ENCODE measurements at places on chromosomes 12 and 14.
A peak's percentile ranks its signal among the peaks of the same experiment; 100 is the strongest.

- no peak for DNase-seq
These were observed 17.4 kb downstream of the JDP2 start for GRCh38 chr14:75445236-75445635.

DNA sequence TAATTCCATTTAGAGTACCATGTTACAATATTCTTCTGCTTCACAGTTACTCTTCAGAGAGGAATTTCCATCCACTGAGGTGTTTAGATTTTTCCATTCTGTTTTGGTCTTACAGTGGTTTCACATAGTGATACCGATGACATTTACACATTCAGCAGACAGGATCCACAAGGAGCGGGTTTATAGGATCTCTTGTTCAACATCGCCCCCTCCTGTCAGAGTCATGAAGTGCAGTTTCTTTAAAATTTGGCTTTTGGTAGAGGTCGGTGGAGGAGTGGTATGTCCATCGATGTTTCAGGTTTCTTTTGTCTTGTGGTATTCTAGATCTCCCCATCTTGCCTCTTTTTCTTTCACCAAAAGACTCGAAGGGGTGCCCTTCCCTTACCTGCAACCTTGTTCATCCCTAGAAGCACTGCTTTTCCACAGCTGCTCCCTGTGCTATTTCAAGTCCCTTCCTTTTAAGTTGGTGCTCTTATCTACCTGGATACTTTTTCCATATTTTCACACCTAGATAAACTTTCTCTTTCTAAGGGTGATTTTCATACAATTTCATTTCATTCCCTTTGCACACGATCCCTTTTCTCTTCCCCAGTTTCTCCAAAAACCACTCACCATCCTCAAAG, 181.3 kb downstream of the ITPR2 start:
- no peak for DNase-seq

GRCh38 chr12:86748894-86749293, 492.7 kb upstream of the MGAT4C start:
- DNase-seq = no peak

DNA sequence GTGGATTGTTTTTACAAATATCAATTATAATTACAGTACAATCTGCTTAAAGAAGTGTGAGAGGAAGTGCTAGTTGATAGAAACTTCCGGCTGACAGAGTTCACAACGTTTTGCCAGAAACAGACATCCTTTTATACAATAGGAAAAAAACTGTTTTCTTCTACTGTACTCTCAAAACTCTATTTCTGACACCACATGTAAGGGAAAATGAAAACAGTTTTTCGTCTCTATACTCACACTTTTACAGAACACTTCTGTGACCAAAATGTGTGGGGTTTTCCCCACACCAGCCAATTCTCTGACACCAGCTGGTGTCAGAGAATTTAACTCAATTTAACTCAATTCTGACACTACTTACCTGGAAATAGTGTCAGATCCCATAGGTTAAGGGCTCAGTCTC, 24.2 kb upstream of the HIF1A start:
- no peak for DNase-seq

DNA sequence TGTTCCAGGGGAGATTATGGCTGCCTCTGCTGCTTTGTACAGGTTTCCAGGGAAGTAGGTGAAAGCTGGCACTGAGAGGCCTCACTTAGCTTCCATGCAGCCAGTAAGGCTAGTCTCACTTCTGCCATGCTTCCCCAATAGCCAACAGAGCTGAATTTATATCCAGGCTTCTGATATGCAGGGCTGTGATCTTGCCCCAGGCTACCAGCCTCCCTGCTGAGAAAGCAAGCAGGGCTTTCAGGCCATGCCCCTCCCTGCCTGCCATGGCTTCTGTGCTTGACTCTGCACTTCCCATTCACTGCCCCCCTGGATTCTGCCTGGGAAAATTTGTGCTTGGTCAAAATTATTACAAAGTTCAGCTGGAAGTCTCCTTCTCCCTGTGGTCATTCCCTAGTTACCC, 302.1 kb upstream of the FBXO33 start:
- DNase-seq = no peak

DNA sequence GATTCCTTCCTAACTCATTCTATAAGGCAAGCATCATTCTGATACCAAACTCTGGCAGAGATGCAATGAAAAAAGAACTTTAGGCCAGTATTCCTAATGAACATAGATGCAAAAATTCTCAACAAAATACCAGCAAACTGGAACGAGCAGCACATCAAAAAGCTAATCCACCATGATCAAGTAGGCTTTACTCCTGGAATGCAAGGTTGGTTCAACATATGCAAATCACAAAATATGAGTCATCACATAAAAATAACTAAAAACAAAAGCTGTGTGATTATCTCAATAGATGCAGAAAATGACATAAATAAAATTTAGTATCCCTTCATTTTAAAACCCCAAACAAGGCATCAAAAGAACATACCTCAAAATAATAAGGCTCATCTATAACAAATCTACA, 98.9 kb downstream of the ACSS3 start:
- DNase-seq = no peak

- no peak for DNase-seq
These were observed 92.4 kb downstream of the PELI2 start for GRCh38 chr14:56210571-56210970.

- DNase-seq = no peak
These were observed 129.6 kb downstream of the EMP1 start for GRCh38 chr12:13326076-13326475.

- DNase-seq = no peak
These were observed 31.7 kb upstream of the A2M start for GRCh38 chr12:9147461-9147860.

DNA sequence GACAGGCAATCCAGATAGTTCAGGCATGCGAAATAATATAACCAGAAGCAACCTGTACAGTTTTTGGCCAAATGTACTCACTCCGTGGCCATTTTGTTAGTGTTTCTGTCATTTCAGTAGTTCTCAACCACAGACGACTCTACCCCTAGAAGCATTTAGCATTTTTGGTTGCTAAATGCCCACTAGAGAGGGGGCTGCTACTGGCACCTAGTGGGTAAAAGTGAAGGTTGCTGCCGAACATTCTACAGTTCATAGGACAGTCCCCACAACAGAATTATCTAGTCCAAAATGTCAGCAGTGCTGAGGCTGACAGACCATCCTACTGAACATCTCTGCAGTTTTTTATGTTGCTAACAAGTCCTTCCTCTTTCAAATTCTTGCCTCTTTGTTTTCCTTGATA, 107.4 kb downstream of the TSHR start:
- DNase-seq = no peak

GRCh38 chr12:98420461-98420860, 94.9 kb upstream of the TMPO start:
- DNase-seq = no peak

- no peak for DNase-seq
These were observed 46.6 kb downstream of the KIF26A start for GRCh38 chr14:104184911-104185499.

GRCh38 chr14:52987042-52987441, 36.2 kb upstream of the FERMT2 start:
- no peak for DNase-seq

- no peak for DNase-seq
These were observed 104.1 kb downstream of the IGF1 start for GRCh38 chr12:102376181-102376747.

DNA sequence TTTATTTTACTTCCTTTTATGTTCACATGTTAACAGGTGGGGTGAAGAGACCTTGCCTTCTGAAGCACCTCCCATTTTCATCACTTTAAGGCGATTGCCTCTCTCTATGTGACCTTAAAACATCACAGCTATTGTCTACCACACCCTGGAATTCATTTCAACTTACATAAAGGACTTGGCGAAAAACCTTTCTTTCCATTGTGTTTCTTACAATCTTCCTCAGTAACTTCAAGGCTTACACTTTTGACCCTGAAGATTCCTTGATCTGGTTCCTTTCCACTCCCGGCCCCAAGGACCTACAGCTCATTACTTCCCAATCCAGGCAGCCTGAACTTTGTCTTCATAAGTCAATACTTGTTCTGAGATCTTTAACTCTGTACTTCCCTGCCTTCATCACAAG, 443.3 kb downstream of the ADAMTS20 start:
- DNase-seq = no peak

DNA sequence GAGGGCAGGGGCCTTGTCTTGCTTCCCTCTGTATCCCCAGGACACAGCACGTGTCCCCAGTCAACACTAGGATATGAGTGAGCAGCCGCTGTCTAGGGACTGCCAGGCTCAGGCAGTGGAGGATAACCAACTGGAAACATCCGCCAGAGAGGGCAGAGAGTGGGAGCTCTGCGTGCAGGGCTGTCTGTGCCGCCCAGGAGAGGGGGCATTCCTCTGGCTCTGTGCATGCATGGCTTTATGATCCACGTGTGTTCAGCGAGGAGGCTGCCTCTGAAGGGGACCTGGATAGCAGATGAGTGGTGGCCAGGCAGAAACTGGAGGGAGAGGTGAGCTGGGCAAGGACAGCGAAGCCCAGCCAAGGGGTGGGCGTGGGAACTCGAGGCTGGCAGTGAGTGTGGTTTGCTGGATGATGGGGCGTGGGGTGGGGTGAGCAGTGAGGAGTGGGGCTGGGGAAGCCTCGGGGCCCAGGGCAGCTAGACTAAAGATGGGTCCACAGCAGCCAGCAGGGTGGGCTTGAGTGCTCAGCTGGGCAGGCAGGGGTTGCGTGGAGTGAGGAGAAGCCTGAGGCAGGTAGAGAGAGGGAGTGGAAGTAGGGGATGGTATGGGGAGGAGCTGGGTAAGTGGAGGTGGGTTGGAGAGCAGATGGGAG, 72.9 kb downstream of the PRIMA1 start:
- DNase-seq = no peak

GRCh38 chr12:108254517-108255251, 84.4 kb downstream of the CMKLR1 start:
- no peak for DNase-seq

GRCh38 chr12:101501410-101501995, 26.4 kb downstream of the SPIC start:
- no peak for DNase-seq

DNA sequence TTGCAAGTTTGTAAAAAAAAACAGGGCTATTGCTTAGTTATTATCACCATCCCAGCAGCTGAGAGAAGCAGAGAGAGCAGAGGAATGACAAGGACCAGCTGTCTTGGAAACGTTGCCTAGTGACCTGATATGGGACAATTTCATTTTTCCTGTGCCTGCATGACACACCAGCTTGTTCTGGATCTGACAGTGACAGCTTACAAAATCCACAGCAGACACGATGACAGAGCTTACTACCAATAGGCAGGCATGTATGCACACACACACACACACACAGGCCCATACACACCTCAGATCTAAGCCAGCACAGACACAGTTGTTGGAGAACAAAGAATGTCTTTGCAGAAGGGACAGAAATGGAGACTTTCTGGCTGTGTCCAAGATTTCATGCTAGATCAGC, 25.4 kb downstream of the HSPB8 start:
- DNase-seq = no peak

DNA sequence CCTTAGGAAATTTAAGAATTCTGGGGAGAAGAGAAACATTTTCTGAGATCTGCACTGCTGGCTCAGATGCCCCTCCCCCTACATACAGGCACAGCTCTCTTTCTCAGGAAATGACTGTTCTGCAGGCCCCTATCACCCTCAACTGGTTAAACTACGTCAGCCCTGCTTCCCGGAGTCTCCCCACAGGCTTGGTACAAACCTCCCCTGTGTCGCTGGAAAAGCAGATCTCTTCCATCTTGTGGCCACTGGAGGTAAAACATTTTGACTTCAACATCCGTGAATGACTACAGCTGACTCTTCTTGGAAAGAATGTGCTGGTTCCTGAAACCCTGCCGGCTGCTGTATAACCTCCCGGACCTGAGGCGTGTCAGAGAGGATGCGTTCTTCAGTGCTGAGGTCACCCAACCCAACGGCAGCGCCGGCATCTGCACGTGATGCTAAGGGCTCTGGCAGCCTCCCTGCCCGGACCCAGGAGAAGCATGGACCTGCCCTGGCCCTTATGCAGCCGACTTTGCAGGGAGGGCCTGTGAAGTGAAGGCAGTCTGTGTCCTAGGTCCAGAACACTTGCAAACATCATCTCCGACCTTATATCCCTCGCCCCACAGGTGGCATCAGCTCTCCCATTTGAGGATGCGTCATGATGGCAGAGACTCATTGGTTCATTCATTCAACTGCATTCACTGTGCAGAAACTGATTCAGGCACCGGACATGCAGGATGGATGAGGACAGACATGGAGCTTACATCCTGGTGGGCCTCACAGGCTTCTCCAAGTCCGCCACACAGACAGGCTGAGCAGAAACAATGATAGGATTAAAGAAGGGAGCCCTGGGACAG, 129.2 kb downstream of the GCH1 start:
- DNase-seq = peak; percentile 99

DNA sequence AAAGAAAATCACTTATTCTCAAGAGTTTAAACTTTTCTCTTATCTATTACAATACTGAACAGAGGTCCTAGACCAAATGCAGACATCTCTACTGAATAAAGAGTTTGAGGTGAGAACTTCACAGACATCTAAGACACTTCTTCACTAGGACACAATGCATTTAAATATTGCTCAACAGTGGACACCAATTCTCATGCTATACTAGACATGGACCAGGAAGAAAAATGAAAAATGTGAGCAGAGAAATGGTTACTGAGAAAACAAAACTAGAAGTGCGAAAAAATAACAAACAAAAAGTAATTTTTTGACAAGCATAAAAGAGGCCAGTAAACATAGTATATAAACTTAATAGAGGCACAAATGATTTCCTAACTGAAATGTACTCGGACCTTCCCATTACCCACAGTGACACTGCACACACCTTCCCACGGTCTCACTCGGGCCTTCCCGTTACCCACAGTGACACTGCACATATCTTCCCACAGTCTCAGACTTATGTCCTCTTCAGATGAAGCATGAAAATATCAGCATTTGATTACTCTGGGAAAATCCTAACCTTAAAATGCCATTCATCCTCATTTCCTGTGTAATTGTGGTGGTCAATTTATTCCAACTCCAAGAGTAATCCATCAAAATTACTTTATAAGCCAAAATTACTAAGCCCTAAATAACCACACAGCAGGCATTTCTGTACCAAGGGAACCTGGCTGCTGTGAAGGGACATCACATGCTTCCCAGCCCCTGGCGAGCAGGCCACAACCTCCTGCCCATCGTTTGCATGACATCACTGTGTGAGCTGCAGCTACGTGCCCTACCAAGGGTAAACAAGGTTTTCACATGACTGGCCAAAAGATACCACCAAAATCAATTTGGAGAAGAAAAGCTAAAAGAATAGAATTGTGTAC, 6.4 kb downstream of the SLC15A4 start:
- no peak for DNase-seq

- DNase-seq = peak; percentile 9
These were observed 46.1 kb upstream of the PTPRO start for GRCh38 chr12:15276088-15276698.

- no peak for DNase-seq
These were observed 27.8 kb downstream of the ANKRD9 start for GRCh38 chr14:102481791-102482238.

GRCh38 chr12:98345308-98345876, 170.0 kb upstream of the TMPO start:
- DNase-seq = no peak

- DNase-seq = no peak
These were observed 16.3 kb downstream of the MAP4K5 start for GRCh38 chr14:50516091-50516490.

- no peak for DNase-seq
These were observed 13.9 kb downstream of the ERG28 start for GRCh38 chr14:75646762-75647161.

- no peak for DNase-seq
These were observed 83.4 kb downstream of the NAV3 start for GRCh38 chr12:77914081-77914488.
